Right atrium auricular region (tissue), 2 donors: ENCODE measurements at places on chromosomes 1 and 21. TPM values are rescaled to one million over a fixed set of nuclear protein-coding genes. Genes with fewer than 3 reads are reported as not detected.

The STUM gene
- total RNA-seq, result 0.70 TPM

The COG2 gene
- 27.6 TPM for total RNA-seq

The LMOD1 gene
- total RNA-seq, result 31.4 TPM

The UBL4B gene
- not detected for total RNA-seq

The RPS8 gene
- total RNA-seq, result 1,080 TPM

The ATPAF1 gene
- total RNA-seq, result 113 TPM

The RBM11 gene
- total RNA-seq, result 1.7 TPM

The DEGS1 gene
- total RNA-seq, result 95.1 TPM

The PTGS2 gene
- total RNA-seq, result 1.9 TPM

The C1orf210 gene
- total RNA-seq, result not detected

The ITPKB gene
- 11.0 TPM for total RNA-seq

The CHI3L1 gene
- total RNA-seq, result 0.85 TPM

The SERTAD4 gene
- total RNA-seq, result 6.5 TPM

The SYPL2 gene
- total RNA-seq, result 9.6 TPM

The CRYZL1 gene
- total RNA-seq, result 19.0 TPM

The SH2D5 gene
- 0.63 TPM for total RNA-seq

The SPRR2F gene
- not detected for total RNA-seq

The RPRD2 gene
- total RNA-seq, result 24.0 TPM

The MYOG gene
- total RNA-seq, result not detected

The DIO1 gene
- not detected for total RNA-seq

The TEX38 gene
- not detected for total RNA-seq

The PGLYRP4 gene
- total RNA-seq, result not detected

The OR2L3 gene
- total RNA-seq, result not detected

The BTBD8 gene
- 4.2 TPM for total RNA-seq

The GPR161 gene
- total RNA-seq, result 2.9 TPM

The F13B gene
- not detected for total RNA-seq

The CYP4Z1 gene
- total RNA-seq, result not detected

The PLA2G2C gene
- not detected for total RNA-seq

The SLC30A2 gene
- total RNA-seq, result 0.63 TPM

The PLPPR4 gene
- 0.37 TPM for total RNA-seq

The TTLL7 gene
- total RNA-seq, result 17.4 TPM

The LDLRAD2 gene
- not detected for total RNA-seq

The FCRL1 gene
- 1.5 TPM for total RNA-seq

The LPAR3 gene
- 40.4 TPM for total RNA-seq

The NOS1AP gene
- 2.2 TPM for total RNA-seq

The C1orf146 gene
- total RNA-seq, result not detected

The FAM163A gene
- not detected for total RNA-seq

The VASH2 gene
- 0.82 TPM for total RNA-seq

The GBP6 gene
- total RNA-seq, result not detected

The IGSF5 gene
- total RNA-seq, result 4.3 TPM

The C1orf216 gene
- 13.1 TPM for total RNA-seq

The TMEM52 gene
- 0.51 TPM for total RNA-seq

The SPATA17 gene
- total RNA-seq, result 3.0 TPM

The HSD3B1 gene
- total RNA-seq, result not detected

The TAS1R3 gene
- total RNA-seq, result 0.30 TPM

The LCE2C gene
- total RNA-seq, result not detected

The DPH2 gene
- total RNA-seq, result 20.5 TPM
